ENCODE measurements at places on chromosomes 3 and 15. TPM values are rescaled to one million over a fixed set of nuclear protein-coding genes. Genes with fewer than 3 reads are reported as not detected.

RYR3 gene
- 9.7 TPM for total RNA-seq

- DNase-seq = no peak
- no peaks in the 10 kb centered on the region for H3K27me3 ChIP-seq
- no peaks in the 10 kb centered on the region for H3K4me1 ChIP-seq
- no peak overlapping the region for H3K4me3 ChIP-seq
Observed at GRCh38 chr3:33167716-33168336, 50.8 kb downstream of the SUSD5 start.

GRCh38 chr3:76733073-76733759, 306.7 kb upstream of the ROBO2 start:
- H3K27ac ChIP-seq = no peak overlapping the region
- DNase-seq = no peak
- no peaks in the 10 kb centered on the region for H3K4me1 ChIP-seq
- H3K27me3 ChIP-seq = no peaks in the 10 kb centered on the region
- H3K4me3 ChIP-seq = no peak overlapping the region

RTP3 gene
- not detected for total RNA-seq

GRCh38 chr15:69573815-69574475, 121.3 kb downstream of the RPLP1 start:
- no peaks in the 10 kb centered on the region for H3K27me3 ChIP-seq
- DNase-seq = no peak
- H3K27ac ChIP-seq = no peak overlapping the region
- no peak overlapping the region for H3K4me3 ChIP-seq
- H3K36me3 ChIP-seq = no peaks in the 10 kb centered on the region
- H3K4me1 ChIP-seq = no peaks in the 10 kb centered on the region

CHST2 gene
- 1.8 TPM for total RNA-seq

DNA sequence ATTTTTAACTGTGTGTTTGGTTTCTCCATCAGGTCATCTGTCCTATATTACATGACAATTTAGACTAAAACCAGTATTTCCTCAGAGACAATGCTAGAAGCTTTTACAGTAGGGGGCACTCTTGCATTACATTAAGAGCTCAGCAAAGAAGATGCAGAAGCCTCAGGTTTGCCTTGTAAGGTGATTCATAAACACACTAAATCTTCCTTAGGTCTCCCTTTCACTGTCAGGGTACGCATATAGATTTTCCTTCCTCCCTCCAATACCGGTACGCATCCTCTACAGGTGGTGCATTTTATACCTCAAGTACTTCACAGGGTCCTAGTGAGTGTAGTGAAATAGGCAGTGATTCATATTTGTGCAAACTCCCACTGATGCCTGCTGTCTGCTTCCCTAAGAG, 46.5 kb downstream of the CD86 start:
- H3K4me3 ChIP-seq = no peak overlapping the region
- H3K27ac ChIP-seq = no peak overlapping the region
- DNase-seq = no peak
- no peaks in the 10 kb centered on the region for H3K27me3 ChIP-seq
- H3K36me3 ChIP-seq = no peaks in the 10 kb centered on the region

- DNase-seq = no peak
- peaks cover 10% of the 10 kb centered on the region for H3K27me3 ChIP-seq
- no peak overlapping the region for H3K4me3 ChIP-seq
- H3K27ac ChIP-seq = no peak overlapping the region
Observed at GRCh38 chr15:99010768-99011167, 3.2 kb upstream of the PGPEP1L start.

CYP8B1 gene
- not detected for total RNA-seq

DNA sequence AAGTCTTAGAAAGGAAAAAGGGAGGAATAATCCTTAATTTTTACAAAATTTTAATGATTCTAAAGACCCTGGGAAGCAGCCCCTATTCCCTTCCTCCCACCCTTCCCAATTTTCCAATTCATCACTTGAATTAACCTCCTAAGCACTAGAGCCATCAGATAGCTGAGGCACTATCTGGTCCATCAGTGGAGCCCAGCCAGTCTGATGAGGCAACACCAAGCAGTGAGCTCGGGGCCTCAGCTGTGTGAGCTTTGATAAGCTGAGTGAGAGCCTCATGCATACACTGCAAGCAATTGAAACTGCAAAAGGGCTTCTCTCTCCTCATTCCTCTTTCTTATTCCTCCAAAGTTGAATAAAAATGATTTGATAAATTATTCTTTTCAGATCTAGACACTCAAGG, 31.9 kb downstream of the TUSC7 start:
- no peak for DNase-seq
- no peak overlapping the region for H3K4me3 ChIP-seq
- H3K4me1 ChIP-seq = no peaks in the 10 kb centered on the region
- no peaks in the 10 kb centered on the region for H3K36me3 ChIP-seq
- no peaks in the 10 kb centered on the region for H3K27me3 ChIP-seq
